Substantia nigra (tissue), 51 donors: ENCODE measurements at places on chromosomes 7 and 10.

- no peak for DNase-seq
Observed at GRCh38 chr10:4586776-4587175, 239.2 kb upstream of the AKR1E2 start.

- no peak for DNase-seq
Observed at GRCh38 chr7:27145914-27146412, 1.6 kb downstream of the HOXA6 start.

GRCh38 chr10:17756557-17757217, 4.7 kb downstream of the TMEM236 start:
- DNase-seq = no peak

GRCh38 chr10:77711683-77712049, 74.1 kb upstream of the KCNMA1 start:
- DNase-seq = no peak

DNA sequence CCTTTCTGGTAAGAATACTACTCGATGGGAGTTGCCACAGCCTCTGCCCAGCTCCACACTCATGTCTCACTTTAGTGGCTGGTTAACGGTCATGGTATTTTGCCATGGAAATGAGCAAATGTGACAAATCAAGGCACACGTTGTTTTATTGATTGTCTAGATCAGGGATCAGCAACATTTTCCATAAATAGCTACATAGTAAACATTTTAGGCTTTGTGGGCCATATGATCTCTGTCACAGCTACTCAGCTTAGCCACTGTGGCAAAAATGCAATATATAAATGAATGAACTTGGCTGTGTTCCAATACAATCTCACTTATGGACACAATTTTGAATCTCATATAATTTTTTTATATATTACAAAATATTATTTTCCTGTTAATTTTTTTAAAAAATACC, 76.9 kb downstream of the COBL start:
- DNase-seq = no peak

DNA sequence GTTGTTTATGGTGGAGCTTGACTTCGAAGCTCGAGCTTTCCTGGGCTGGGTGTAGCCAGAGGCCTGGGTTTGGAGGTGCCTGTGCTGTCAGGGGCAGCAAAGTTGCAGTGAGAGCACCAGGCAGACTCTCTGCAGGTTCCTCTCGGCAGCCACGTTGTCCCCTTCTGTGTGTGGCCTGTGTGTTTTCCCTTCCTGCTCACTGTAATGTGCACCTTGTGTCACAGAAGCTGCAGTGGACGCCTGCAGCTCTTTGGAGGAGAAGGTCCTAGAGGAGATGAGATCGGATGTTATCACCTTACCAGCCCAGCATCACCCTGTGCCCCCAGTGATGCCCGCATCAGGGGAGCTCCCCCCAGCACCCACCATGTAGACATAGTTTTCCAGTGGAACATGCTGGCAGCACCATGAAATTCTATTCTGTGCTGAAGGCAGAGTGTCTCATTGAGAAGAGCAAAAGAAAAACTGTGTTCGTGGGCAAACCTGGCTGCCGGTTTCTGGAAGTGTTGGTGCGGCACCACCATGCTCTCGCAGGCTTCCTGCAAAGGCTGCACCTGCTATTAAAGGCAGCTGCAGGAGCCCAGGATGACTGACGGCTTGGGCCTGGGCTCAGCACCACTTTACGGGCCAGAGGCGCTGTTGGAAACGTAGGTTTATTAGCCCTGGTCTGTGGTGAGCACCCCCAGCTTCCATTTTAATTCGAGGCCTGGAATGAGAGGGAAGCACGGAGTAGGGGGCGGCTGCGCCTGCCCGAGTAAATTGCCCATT, 609.8 kb upstream of the FOXK1 start:
- no peak for DNase-seq

DNA sequence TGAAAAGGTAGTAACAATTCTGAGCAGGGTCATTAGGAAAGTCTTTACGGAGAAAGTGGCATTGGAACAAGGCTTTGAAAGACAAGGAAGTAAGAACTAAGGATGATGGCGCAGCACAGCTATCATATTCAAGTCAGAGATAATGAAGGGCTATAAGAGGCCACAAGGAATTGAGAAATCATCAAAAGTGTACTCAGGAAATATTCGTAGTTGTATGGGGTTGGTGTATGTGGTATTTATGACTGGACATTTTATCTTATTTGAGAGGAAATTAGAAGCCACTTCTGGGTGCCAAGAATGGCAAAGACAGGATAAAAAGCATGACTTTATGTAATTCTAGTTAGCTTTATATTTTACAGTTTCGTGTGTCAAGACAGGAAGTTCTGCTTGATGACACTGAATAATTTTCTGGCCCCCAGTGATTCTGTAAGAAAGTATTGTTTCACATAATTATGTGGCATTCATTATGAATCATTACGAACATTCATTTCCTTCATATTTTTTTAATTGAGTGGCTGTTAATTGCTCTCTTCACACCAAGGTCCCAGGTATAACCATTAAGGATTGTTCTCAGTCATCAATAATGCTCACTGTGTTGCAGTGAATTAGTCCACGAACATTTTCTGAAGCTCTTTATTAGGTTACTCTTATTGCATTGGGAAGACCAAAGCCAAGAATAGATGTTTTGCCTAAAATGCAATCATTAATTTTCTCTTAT, 244.3 kb downstream of the PHF14 start:
- no peak for DNase-seq

DNA sequence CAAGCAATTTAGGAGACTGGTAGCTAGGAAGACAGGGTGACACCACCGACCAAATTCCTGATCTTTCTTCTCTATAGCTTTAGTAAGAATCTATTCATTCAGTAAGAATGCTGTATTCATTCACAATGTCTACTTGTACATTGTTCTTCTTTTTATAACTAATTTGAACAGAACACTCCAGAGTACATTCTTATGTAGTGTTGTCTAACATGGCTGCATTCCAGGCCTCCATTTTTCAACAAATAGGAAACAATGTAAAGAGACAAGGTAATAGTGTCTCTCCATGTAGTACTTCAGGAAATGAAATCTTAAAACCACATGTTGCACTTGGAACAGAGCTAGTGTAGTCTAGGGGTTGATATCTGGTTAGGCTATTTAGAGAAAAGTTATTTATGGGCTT, 1.8 kb downstream of the VCL start:
- no peak for DNase-seq

GRCh38 chr10:103445767-103446567, 6.2 kb downstream of the CALHM2 start:
- DNase-seq = no peak

- no peak for DNase-seq
Observed at GRCh38 chr7:44703921-44704320, 44.7 kb upstream of the ZMIZ2 start.

DNA sequence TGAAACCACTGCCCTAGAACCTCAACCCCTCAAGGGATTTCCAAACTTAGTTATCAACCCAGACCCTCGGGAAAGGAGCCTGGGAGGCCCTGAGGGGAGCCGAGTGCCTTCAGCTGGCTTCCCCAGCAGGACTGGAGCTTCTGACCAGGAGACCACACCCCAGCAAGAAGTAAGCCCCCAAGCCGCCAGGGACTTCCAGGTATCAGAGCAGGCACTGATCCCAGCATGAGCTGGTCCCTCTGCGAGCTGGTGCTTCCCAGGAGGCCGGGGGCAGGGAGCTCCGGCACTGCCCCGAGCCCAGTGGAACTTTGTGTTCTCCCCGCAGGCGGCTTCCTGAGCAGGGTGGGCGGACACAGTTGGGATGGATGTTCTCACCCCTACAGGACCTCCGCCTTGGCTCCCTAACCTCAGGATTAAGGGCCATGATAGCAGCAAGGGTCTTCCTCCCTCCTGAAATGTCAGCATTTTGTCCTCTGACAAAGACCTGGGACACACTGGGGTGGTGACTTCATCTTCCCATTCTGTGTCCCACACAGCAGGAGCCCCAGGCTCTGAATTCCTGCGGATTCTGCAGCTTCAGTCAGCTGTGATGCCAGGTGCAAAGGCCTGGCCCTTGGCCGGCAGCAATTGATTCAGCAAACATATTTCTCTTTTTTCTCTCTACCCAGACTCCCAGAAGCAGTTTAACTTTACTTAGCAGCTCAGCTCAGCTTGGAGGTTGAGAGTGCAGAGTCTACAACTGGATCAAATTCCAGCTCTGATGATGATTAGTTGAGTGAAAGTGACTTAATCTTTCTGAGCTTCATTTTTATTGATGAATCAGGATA, 11.6 kb downstream of the ATP6V0E2 start:
- DNase-seq = no peak

- DNase-seq = no peak
Observed at GRCh38 chr10:5530412-5530806, 5.6 kb downstream of the CALML3 start.
